ENCODE measurements at places on chromosomes 7 and 10. TPM values are rescaled to one million over a fixed set of nuclear protein-coding genes. Genes with fewer than 3 reads are reported as not detected.

- no peak for DNase-seq
These were observed 125.6 kb upstream of the TBX20 start for GRCh38 chr7:35379481-35379880.

DNA sequence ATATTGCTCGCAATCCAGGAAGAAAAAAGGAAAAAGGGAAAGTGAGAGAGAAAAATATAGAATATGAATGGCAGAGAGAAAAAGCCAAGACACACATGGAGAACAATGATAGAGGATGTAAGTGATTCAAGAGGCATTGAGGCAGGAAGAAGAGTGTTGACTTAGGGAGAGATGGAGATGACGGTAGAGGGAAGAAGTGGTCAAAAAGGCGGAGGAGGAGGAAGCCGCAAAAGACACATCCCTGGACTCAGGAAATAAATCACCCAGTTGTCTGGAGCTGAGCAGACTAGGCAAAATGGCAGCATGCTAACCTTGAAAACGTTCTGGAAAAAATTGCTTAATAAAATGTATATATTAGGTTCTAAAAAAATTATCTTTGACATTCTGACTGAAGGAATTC is 17.7 kb upstream of the GPR37 start:
- DNase-seq: no peak

- peak; percentile 62 for DNase-seq
These were observed 6.8 kb upstream of the LAT2 start for GRCh38 chr7:74202841-74203556.

DNA sequence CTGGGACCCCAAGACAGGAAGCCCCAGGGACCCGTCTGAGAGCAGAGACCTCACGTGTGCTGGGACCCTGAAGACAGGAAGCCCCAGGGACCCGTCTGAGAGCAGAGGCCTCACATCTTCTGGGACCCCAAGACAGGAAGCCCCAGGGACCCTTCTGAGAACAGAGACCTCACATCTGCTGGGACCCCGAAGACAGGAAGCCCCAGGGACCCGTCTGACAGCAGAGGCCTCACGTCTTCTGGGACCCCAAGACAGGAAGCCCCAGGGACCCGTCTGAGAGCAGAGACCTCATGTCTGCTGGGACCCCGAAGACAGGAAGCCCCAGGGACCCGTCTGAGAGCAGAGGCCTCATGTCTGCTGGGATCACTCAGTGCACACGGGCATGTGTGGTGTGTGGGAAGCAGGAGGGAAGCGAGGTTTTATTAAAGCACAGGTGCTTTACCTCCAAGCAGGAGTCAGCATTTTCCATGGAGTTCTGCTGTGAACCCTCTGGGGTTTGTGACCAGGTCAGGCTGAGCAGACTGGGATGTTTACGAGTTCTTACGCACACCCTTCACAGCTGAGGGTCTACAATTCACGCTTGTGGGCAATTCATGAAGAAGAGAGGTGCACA is 590.6 kb downstream of the DNAJB6 start:
- DNase-seq: no peak

- peak; percentile 55 for DNase-seq
These were observed 27.9 kb downstream of the C7orf25 start for GRCh38 chr7:42883950-42884349.

DNA sequence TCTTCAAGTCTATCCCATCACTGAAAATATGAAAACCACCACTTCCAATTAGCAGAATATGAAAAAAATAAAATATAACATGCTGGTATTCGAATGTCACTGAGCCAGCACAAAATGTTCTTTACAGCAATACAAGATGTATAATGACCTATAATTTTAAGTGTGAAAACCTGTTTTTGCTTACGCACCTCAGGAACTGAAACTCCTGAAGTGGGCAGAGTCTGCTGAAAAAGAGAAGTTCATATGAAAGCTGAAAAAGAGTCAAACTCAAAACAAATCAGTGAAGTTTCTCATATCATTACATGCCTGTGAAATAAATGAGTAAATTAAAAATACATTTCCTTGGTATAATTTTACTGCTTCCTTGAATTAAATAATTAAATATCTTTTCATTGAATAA is 272.5 kb downstream of the DGKB start:
- no peak for DNase-seq

GRCh38 chr7:71616217-71616616 is 484.3 kb downstream of the GALNT17 start:
- no peak for DNase-seq

- DNase-seq: peak; percentile 82
These were observed 1.1 kb downstream of the P4HA1 start for GRCh38 chr10:73095481-73096021.

DNA sequence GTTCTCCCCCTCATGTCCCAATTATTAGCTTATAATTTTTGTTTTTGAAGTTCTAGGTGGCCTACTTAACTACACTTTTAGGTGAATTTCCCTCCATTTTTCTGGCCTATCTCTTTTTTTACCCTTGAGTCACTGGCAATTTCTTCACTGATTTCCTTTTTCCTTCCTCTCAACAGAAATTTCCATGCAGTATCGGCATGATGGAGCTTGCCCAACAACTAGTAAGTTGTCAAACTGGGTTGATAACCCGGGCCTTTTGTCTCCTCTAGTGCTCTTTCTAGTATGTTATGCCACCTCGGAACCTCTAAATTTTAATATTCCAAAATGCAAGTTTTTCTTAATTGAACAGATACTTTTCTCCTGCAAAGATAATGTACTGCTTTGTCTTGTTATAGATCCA is 147.1 kb downstream of the MLLT10 start:
- no peak for DNase-seq

HOXA13 gene
- polyA plus RNA-seq: not detected

CFAP46 gene
- polyA plus RNA-seq: 0.64 TPM

OPALIN gene
- polyA plus RNA-seq: not detected

CCDC136 gene
- polyA plus RNA-seq: 8.3 TPM

CUBN gene
- 1.5 TPM for polyA plus RNA-seq
